ENCODE measurements at places on chromosomes 4 and X.

DNA sequence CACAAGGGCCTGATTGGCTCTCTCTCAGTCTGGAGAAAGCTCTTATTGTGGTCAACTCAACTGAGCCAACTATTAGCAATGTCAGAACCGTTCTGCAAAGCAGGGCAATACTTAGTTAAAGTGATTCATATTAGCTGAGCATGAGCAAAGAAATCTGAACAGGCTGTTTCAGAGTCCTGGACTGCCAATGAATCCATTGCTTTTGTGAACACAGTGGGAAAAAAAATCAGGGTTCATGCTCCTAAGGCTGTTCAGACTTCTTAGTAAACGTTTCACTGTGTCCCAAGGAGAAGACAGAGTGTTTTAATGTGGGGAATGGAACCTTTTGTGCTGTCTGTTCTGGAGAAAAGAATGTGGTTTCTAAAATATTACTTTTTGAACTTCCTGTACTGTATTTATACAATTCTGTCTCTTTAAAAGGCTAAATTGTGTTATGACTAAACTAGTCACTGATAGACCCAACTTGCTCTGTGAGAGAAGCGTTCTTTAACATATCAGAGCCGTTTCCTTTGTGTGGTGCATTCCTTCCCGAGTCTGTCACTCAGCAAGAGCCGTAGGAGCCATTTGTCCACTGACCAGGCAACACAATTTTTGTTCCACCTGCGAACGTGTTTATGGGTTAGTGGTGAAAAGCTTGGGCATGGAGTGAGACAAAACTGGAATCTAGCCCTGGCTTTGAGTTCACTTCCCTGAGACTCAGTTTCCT is 366.1 kb downstream of the FBXO8 start:
- no peak for DNase-seq

DNA sequence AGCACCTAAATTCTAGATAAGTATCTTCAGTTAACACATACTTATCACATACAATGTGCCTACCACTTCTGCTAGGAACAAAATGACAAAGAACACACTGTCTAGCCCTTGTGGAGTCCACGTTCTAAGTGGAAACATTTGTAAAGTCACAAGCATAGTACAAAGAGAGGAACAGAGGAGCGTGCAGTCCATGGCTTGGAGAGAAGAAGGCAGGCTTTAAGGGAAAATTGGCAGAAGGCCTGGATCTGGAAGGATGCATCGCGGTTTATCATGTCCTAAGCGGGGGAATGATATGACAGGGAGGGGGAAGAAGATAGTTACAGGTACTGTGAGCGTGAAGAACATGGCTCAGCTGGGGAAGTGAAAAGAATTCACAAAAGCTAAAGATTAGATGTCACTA is 218.0 kb downstream of the PRDM5 start:
- DNase-seq: no peak

- DNase-seq: no peak
Measured at GRCh38 chr4:89111833-89112563, 665 bp downstream of the TIGD2 start.

GRCh38 chrX:154484255-154485149 is 1.9 kb downstream of the UBL4A start:
- no peak for DNase-seq

- no peak for DNase-seq
Measured at GRCh38 chr4:48633657-48634056, 143.6 kb downstream of the ZAR1 start.

DNA sequence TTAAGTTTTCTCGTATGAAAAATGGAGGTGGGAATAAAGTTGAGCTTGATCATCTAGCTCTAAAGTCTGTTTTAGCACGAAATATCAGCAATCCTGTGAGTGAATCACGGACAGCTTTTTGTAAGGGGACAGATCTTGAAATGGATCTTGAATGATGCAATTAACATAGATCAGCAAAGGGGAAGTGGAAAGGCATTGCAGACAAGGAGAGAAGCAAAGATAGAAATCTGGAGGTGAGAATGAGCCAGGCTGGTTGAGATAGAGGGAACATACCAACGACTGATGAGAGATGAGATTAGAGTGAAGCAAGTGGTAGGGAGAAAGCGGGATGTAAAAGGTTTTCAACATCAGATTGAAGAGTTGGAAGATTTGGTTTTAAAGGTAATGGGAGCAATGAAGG is 4.6 kb upstream of the DGKK start:
- DNase-seq: no peak

- no peak for DNase-seq
Measured at GRCh38 chrX:138690591-138690990, 20.9 kb downstream of the FGF13 start.

GRCh38 chrX:9141496-9141895 is 107.6 kb upstream of the FAM9B start:
- DNase-seq: no peak

DNA sequence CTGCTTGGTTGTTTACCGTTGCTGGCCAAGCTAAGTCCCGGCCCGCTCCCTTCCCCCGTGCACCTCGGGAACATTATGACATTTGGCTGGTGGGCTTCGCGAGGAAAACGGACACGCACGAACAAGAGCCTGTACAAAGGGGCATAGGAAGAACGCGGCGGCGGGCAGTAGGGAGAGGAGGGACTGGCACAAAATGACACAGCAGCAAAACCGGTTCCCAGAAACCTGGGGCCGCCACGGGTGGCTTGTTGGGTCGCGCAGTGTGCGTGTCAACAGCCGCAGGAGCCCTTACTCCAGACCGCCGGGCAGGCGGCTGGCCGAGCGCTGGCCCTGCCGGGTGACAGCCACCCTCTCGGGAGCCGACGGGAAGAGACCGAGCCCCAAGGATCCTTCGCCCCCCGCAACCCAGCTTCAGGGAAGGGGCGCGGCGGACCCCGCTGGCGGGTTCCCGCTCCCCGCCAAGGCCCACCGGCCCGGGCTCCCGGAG is 1.6 kb upstream of the LIN54 start:
- no peak for DNase-seq

DNA sequence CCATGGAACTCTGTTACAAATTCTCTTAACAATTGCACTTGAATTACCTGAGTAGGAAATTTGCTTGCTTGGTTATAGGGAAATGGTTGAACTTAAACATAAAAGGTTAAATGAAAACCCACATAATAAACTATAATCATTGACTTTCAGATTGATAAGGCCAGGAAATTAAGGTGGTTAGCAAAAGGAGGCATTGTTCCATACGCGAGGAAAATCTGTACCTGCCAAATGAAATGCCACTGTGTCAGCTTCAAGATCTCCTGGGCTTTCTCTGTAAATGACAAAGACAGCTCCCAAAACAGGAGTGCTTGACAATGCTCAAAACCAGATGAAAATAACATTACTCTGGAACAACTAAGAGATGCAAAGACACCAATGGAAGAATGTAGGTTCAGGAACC is 125.5 kb upstream of the KLF3 start:
- DNase-seq: no peak

DNA sequence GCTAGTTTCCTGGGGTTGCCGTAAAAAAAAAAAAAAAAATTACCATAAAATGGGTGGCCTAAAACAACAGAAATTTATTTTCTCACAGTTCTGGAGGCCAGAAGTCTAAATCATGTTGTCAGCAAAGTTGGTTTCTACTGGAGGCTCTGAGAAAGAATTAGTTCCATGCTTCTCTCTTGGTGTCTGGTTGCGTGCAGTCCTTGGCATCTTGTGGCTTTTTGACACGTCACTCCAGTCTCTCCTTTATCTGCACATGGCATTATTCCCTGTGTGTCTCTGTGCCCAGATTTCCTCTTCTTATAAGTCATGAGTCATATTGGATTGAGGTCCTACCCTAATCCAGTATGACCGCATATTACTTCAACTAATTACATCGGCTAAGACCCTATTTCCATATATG is 38.7 kb downstream of the SPATA4 start:
- no peak for DNase-seq

- peak; percentile 89 for DNase-seq
Measured at GRCh38 chr4:3044870-3045819, 29.2 kb downstream of the HTT-AS start.

GRCh38 chr4:41835321-41835995 is 86.9 kb upstream of the PHOX2B start:
- no peak for DNase-seq

DNA sequence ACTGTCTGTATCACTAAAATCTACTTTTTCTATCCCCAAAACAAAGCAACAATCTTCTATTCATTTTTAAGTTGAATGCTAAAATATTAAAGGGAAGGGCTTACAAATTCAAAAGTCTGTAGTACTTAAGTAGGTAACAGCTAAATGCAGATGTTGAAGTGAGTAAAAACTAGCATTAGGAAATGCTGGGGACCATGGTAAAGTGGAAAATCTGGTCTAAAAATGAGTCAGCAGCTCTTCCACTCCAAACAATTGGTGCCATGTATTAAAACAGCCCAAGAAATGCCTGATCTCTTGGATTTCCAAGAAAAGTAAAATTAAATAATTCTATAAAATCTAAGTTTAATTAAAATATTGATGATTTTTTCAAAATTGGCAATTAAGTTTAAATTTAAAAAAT is 73.3 kb upstream of the PPP3CA start:
- no peak for DNase-seq

DNA sequence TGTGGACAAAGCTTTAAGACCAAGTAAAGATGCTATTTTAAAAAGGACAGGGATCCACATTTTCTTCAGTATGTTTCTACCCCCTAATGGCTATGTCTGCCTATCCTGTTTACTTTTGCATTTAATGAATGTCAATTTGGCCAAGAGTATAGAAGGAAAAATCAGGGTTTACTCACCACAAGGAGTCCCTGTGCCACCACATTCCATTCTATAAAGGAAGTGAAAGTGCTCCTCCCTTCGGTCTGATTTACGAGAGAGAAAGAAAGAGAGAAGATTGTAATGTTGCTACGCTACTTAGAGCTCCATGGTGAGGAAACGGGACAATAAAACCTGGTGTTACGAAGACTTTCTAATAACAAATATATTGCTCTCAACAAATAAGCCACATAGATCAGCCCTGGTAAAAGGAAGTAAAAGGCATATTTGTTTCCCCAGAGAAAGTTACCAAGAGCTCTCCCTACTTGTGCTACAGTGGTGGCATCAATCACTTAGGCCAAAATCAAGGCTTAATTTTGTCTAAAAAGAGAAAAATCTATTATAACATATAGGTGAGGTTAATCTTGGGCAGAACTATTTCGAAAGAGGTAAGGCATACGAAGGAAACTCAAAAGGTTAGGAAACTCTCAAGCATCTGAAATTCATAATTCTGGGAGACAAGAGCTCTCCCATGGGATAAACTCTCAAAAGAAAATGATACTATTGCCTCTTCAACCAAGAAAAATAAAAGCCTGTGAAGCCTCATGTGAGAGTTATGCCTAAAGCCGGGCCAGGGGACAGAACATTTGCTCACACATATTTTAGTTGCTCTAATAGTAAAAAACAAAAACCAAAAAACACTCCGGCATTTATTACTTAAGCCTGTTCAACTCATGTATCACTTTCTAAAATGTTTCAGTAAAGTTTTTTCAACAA is 29.5 kb downstream of the TAPT1 start:
- no peak for DNase-seq

DNA sequence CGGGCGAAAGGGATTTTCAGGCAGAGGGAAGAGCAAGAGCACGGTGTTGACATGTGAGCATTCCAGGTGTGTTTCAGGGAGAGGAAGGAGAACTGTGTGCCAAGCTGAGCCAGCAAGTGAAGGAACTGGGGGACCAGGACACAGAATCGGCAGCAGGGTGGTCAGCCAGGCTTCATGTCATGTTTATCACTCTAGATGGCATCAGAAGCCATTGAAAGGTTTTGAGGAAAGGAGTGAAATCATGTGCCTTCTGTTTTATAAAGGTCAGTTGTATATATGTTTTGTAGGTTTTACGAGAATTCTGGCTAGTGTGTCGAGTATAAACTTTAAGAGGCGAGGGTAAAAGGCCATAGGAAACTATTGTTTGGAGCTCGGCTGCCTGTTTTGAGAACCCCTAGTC is 682.3 kb downstream of the TRIML1 start:
- DNase-seq: no peak

- DNase-seq: no peak
Measured at GRCh38 chr4:78343682-78344081, 207.9 kb upstream of the ANXA3 start.

- no peak for DNase-seq
Measured at GRCh38 chr4:165788686-165789463, 84.2 kb upstream of the TLL1 start.

DNA sequence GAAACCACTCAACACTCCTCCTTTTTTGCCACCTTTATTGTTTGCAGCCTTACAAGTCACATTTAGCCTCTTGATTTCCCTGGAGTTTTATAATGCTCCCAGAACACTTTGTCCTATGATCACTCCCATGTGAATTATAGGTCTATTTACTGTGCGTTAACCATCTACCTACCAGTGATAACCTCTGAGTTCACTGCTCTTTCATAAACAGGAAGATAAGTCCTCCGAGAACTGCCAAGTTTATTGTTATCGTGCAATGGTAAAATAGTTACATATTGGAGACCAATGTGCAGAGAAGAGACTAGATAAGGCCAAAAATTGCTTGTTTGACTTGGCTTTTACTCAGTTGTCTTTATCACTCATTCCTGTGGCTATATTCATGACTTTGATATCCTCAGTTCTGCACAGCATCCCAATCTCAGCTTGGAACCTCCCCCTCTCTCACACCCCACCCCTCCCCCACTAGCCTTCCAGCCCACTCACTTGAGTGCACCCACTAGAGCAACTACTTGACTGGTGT is 12.9 kb upstream of the NUDT9 start:
- no peak for DNase-seq

- DNase-seq: no peak
Measured at GRCh38 chrX:65392284-65392683, 142.3 kb downstream of the LAS1L start.

GRCh38 chr4:8085491-8086117 is 73.0 kb downstream of the ABLIM2 start:
- DNase-seq: no peak

GRCh38 chr4:113442826-113443225 is 318.7 kb downstream of the CAMK2D start:
- DNase-seq: no peak

DNA sequence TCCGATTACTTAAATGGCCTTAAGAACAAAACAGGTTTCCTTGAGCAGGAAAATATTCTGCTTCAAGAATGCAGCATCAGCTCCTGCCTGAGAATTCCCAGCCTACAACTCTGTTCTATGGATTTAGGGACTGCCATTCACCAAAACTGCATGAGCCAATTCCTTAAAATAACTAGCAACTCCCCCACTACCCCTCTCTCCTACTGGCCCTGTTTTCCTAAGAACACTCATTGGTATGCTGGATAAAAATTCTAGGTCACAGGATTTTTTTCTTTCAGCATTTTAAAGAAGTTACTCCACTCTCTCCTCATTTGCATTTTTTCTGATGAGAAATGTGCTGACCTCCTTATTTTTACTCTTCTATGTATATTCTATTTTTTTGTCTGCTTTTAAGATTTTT is 347.1 kb downstream of the IDS start:
- DNase-seq: no peak

GRCh38 chr4:184398741-184399511 is 75.4 kb downstream of the IRF2 start:
- no peak for DNase-seq
